Sciatic nerve (tissue), 2 donors: ENCODE measurements at places on chromosomes 1 and 21. TPM values are rescaled to one million over a fixed set of nuclear protein-coding genes. Genes with fewer than 3 reads are reported as not detected.

GRCh38 chr1:79388694-79389361 is 382.3 kb upstream of the ADGRL4 start:
- DNase-seq, result no peak

- no peak for DNase-seq
Measured at GRCh38 chr1:201275253-201275666, 8.0 kb upstream of the PKP1 start.

GRCh38 chr1:78894811-78895210 is 111.7 kb downstream of the ADGRL4 start:
- DNase-seq, result no peak

DNA sequence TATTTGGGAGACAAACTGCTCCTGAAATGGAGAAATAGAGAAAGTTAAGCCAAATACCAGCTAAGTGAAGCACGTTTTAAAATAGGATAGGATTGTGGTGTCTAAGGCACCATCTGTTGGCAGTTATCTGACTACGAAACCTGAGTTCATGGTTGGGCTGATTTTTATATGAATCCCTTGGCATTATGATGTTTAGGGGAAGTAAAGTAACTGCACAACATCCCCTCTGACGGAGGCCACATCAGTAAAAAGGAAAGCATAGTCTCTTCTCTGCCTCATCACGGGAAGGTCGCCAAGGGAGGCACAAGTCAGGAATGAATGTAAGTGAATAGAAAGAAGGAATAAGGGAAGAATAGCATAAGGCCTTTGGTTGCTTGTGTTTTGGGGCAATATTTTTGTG is 128.0 kb downstream of the PRRX1 start:
- no peak for DNase-seq

- no peak for DNase-seq
Measured at GRCh38 chr1:165431079-165431478, 13.8 kb downstream of the RXRG start.

DNA sequence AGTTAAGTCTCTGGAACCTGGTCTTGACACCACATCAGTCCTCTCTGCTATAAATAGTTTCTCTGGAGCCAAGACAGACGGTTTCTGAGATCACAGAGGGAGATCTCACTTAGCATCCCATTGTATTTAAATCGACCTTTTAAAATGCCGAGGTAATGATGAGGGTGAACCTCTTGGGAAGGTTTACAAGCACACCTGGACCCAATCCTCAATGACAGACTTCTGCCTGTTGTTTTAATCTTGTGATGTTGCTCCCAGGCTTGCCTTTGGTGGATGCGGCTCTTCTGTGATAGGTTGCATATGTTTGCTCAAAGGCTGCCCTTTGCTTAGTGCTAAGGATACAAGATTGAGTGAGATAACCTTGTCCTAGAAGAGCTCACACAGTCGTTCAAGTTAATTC is 104.6 kb upstream of the L1TD1 start:
- no peak for DNase-seq

GRCh38 chr21:30271611-30272010 is 11.1 kb downstream of the KRTAP24-1 start:
- DNase-seq, result no peak

- no peak for DNase-seq
Measured at GRCh38 chr21:27363719-27364477, 397.0 kb upstream of the ADAMTS5 start.

DNA sequence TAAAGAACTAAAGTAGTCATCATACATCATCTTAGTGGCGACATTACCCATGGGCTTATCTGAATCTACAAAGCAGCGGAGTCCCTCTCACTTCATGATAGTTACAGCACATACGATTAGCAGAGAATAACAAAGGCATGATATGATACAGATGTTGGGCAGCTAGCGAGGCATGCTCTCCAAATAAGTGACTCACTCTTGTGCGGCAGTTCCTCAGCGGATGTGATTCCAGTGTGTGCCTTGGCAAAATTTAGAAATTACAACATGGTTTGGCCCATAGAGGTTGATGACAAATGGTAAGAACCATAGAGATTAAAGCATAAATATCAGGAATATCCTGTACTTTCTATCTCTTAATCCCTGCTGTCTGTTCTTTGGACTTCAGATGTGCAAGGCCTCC is 48.1 kb upstream of the PAXBP1 start:
- DNase-seq, result no peak

The DISC1 gene
- total RNA-seq, result 34.5 TPM

DNA sequence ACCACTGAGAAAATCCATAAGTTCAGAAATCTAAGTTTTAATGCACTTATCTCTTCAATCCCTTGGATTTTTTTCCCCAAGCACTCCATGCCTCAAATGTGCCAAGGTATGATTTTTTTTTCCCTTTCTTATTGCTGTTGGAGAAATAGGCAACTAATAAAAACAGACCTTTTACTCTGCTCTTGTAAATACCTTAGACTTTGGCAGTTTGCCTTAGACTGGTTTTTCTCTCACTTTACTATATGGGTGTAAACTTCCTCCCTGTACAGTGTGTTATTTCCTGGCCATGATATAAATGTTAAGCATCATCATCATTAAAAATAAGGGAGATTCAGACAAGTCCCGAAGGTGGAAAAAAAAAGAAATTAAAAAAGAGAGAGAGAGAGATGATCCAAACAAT is 65.7 kb downstream of the LRRC8C start:
- no peak for DNase-seq

GRCh38 chr1:93598396-93598795 is 83.2 kb downstream of the BCAR3 start:
- no peak for DNase-seq
